ENCODE measurements at places on chromosomes 4 and X.

- DNase-seq, result no peak
Measured at GRCh38 chr4:30600246-30601017, 119.7 kb upstream of the PCDH7 start.

DNA sequence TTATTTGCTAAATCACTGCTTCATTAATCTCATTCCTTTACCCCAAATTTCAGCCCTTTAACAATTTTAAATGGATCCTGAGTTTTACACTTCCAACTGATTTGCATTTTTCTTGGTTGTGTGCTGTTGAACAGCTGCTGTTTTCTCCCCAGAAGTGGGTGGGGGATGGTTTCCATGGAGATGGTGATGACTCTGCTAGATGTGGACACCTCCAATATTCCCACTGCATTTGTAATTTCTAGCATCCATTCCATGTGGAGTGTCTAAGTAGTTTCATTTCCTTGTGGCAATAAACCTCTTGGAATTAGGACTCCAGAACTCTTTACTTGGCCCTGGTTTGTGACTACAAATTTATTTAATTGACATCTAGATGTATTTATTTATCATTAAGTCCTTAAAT is 330.4 kb downstream of the GBA3 start:
- DNase-seq, result no peak

DNA sequence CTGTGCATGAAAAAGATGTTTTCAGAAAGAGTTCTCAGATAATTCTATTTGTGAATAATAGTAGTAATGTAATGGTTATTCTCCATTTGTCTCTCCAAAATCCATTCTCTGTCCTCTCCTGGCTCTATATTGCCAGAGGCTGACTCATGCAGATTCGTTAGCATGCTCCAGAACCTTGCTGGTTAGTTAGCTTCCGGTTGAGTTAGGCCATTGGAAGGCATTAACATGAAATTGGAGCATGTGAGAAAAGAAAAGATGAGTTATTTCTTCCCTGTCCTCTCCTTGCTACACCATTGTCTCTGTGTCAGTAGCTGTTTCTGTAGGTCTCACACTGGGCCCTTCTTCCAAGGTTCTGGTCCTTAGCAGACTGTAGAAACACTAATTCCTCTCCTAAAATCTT is 23.5 kb upstream of the PRDM8 start:
- no peak for DNase-seq

DNA sequence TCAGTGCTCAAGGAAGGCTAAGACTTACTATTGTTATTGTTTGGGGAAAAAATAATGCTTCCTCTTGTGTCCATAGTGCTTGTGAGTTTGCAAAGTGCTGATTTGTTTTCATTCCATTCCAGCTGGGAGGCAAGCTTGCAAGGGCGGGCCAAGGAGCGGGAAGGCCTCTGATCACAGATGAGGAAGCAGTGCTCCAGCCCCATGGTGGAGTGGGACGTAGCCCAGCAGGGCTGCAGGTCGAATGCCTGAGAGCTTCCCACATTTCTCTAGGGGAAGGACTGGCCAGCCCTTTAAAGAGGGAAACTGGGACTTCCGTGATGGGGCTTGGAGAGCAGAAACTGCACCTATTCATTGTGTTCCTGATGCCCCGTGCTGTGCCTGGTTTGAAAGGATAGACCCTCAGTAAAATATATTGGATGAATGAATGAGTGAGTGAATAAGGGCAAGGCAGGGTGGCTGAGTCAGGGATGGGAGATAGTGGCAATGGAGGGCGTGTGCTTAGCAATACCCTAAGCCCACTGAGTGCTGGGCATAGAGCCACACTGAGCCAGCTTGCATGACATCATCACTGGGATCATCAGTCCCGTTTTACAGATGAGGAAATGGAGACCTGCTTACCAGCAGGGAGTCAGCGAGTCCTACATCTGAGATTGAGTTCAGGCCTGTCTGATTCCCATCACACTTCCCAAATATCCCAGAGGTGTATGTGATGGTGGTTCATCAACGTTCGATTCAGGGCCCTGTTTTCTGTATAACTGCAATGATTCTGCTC is 17.9 kb upstream of the NSG1 start:
- DNase-seq, result no peak

DNA sequence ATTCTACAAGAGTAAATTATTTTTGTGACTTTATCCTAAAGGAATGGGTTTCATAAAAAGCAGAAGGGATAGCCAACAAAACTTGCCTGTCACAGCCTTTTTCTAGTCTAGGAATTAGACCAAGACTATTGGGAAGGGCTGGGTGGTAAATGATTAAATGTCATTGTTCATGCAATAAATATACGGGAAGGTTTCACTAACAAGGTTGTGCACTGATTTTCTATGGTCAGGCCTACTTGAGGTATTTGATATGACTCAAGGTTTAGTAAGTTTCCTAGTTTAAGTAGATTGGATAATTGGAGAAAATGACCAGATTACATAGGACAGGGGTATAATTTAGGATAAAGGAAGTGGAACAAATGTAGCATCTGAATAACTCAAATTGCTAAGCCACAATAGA is 249.1 kb upstream of the BMP3 start:
- no peak for DNase-seq

- peak; percentile 44 for DNase-seq
Measured at GRCh38 chr4:56301181-56301996, 85.9 kb downstream of the AASDH start.

DNA sequence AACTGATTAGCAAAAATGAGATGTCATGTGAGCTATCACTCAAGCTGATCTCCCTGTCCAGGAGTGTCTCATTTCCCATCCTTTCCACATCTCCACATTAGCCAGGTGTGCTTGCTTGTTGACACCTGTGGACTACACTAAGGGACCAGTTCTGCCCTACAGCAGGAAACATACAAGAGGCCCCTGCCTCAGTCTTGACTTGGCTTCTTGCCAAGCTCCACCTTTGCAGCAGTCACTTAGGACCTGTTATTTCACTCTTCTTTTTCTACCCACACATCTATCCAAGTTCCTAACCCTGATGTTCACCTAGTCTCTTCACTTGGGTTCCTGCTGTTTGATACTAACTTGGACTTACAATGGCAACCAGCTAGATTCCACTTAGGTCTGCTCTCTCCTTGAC is 13.2 kb downstream of the FRMD7 start:
- DNase-seq, result no peak

DNA sequence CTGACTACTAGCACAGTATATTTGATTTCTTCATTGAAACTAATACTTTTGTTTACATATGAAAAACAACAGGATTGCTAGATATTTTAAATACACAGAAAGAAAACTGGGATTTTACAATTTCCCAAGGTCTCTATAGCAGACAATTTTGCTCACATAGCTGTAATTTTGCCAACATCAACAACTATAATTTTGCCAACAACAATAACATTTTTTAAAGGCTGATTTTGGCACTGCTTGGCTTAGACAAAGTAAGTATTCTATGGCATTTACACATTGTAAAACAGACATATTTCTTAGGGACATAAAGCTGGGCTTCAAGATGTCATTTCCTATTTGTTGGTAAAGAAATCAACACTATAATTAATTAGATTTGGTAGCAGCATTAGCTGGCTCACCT is 922.1 kb downstream of the RAB28 start:
- no peak for DNase-seq

GRCh38 chr4:65658117-65658516 is 12.2 kb downstream of the EPHA5 start:
- no peak for DNase-seq

- DNase-seq, result no peak
Measured at GRCh38 chr4:7805533-7806337, 133.9 kb downstream of the AFAP1 start.

DNA sequence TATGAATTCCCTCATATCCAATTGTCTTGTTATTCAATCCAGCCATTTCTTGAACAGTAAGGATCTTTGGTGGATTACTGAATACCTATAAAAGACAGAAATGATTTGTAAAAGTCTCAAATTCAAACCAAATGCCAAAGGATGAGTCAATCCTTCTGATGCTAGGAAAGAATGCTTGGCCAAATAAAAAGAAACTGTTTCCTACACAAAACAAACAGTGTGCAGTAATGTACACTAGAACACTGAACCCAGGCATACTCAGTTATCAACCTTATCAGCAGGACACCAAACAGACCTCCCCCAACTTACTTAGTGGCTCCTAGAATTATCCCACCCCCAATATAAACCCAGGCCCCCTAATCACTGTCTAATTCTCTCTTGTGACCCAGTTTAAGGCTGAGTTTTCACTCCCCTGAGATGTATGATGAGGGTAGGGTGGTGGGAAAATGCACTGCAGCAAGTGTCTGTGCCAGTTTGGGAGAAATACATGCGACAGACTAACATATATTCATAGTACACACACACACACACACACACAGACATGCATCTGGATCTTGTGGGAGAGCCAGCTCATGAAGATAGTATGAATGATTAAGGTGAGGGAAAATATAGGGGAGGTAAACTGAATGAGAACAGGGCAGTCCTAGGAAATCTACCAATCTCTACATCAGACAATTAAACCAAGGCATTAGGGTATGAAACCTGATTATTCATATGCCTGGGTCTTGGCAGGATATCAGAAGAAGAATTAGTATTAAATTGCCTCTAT is 35.0 kb downstream of the CLDN2 start:
- no peak for DNase-seq

- no peak for DNase-seq
Measured at GRCh38 chrX:49840679-49841078, 11.6 kb downstream of the PAGE4 start.

GRCh38 chr4:110622841-110623717 is at the start of gene PITX2:
TSS of gene PITX2 (minus strand) at chr4:110623077. CDS start at chr4:110622460, 617 bp downstream.
- DNase-seq, result peak; percentile 87

- no peak for DNase-seq
Measured at GRCh38 chr4:26992657-26993361, 132.2 kb downstream of the STIM2 start.

GRCh38 chrX:74779175-74779574 is 146.1 kb downstream of the NEXMIF start:
- DNase-seq, result no peak

- no peak for DNase-seq
Measured at GRCh38 chrX:20971250-20971649, 403.0 kb upstream of the CNKSR2 start.

DNA sequence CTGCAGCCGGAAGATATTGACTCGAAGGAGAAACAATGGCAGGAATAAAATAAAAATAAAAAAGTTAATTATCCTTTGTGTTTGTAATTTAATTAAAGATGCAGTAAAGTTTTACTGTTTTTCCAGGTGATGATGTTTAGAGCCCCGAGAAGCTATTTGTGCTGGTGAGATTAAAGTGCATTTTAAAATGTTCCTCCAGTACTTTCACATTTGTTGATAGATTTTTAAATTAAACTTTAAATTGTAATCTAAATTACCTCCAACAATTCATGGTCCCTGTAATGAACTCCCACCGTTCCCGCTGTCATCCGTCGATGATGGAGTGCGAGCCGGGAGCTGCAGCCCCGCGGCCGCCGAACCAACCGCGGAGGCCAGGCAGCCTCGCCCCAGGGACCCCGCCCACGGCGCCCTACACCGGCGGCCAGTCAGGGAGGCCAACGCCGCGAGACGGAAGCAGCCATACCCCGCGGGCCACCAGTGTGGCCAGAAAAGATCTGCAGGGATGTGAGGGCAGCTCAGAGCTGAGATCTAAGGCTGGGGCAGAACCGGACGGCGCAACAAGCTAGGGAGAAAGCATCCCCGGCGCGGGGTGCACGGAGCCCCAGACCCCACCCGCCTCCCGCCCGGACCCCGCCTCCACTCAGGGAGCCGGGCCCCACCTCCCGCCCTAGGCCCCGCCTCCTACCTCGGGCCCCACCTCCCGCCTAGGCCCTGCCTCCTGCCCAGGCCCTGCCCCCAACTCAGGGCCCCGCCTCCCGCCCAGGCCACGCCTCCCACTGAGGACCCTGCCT is 104.0 kb downstream of the FAM53A start:
- no peak for DNase-seq

DNA sequence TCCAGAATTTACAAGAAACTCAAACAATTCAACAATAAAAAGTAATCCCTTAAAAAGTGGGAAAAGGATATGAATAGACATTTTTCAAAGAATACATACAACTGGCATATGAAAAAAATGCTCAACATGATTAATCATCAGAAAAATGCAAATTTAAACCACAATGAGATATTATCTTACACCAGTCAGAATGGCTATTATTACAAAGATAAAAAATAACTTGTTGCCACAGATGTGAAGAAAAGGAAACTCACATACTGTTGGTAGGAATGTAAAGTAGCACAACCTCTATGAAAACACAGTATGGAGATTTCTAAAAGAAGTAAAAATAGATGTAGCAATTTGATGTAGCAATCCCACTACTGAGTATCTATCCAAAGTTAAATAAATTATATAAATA is 65.1 kb upstream of the DIAPH2 start:
- DNase-seq, result no peak

GRCh38 chrX:1072637-1073377 is 139.6 kb downstream of the CRLF2 start:
- no peak for DNase-seq

Measured in HFF-Myc (cell line).